ENCODE measurements at places on chromosomes 7 and 10.

DNA sequence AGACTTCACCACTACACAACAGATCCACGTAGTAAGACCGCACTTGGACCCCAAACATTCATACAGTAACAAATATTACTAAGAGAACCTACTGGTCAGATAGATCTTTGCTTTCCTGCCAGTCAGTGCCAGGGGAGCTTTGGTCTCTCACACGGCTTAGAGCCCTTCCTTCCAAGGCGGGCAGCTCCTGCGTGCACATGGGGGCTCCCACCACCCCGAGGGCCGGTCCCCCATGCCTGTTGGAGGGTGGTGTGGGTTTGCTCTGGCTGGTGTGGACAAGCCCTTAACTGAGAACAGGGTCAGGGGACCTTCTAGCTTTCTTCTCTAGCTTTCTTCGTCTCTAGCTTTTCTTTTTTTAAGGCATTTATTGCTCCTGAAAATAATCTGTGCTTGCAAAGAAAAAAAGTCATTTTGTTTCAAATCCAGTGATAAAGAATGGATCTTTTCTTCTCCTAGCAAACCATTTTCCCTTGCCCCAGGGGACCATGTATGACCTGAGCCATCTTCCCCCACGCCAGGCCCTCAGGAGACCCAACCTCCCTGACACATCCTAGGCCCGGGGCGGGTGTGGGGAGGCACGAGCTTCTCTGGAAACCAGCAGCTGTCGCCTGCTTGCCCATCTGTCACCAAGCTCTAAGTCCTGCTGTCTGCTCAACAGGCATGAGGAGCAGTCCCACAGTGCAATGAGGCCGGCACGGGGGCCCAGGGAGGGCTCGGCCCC, 591.1 kb downstream of the PTPRN2 start:
- DNase-seq = no peak

GRCh38 chr7:65390588-65390987, 16.9 kb downstream of the ZNF92 start:
- no peak for DNase-seq

- no peak for DNase-seq
Measured at GRCh38 chr7:74288034-74288881, 949 bp upstream of the CLIP2 start.

- DNase-seq = no peak
Measured at GRCh38 chr7:118186501-118186900, 2.5 kb downstream of the LSM8 start.

DNA sequence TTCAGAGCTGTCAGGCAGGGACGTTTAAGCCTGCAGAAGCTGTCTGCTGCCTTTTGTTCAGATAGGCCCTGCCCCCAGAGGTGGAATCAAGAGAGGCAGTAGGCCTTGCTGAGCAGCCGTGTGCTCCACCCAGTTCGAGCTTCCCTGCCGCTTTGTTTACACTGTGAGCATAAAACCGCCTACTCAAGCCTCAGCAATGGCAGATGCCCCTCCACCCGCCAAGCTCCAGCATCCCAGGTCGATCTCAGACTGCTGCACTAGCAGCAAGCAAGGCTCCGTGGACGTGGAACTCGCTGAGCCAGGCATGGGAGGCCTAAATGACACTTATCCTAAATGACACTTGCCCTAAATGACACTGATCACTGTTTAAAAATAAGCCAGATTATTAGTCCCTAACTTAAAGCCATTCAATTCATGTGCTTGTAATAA, 6.8 kb upstream of the ASB15 start:
- no peak for DNase-seq

DNA sequence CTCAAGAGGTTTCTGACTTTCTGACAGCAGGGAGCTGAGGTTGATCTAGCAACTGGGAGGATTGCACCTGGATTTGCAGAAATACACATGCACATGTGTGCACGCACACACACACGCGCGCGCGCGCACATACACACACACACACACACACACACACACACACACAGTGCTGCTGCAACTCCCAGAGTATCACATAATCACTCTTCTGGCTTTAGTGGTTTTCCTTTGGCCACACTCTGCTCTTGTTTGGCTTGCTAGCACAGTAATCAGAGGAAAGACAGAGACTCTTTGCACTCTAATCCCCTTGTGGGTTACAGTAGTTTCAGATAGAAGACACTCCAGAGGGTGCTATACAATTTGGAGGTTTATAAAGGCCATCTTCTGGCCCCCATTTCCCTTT, 705.0 kb downstream of the AUTS2 start:
- DNase-seq = no peak

GRCh38 chr7:129646369-129647021, 35.0 kb downstream of the NRF1 start:
- DNase-seq = no peak

DNA sequence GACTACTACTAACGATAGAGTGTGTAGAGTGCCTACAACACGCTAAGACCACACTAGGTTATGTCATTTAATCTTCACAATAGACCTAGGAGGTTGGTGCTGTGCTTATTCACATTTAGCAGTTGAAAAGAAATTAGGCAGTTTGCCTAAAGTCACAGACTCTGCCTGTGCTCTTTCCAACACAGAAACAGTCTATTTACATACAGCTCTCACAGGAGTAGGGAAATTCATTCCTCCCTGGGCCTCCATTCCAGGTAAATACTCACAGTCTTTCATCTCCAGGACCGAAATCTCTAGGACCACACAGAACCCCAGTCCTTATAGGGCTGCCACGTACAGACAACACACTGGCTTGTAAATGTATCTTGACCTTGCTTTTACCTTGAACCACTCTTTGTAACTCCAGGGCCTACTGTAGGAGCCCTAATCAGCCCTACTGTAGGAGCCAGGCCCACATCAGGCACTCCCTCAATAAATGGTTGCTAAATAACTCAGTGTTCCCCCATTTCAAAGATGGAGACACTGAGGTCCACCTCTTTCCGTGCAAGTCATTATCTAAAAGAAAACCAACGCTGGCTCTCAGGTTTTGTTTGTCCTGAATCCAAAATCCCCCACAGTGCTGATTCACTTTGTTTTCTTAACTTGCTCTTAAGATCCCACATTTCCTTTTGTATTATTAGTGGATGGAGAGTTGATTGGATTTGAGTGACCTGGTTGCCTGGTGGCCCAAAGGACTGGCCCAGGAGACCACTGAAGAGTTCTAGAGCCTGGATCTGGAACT, 146.9 kb downstream of the KCNMA1 start:
- no peak for DNase-seq

DNA sequence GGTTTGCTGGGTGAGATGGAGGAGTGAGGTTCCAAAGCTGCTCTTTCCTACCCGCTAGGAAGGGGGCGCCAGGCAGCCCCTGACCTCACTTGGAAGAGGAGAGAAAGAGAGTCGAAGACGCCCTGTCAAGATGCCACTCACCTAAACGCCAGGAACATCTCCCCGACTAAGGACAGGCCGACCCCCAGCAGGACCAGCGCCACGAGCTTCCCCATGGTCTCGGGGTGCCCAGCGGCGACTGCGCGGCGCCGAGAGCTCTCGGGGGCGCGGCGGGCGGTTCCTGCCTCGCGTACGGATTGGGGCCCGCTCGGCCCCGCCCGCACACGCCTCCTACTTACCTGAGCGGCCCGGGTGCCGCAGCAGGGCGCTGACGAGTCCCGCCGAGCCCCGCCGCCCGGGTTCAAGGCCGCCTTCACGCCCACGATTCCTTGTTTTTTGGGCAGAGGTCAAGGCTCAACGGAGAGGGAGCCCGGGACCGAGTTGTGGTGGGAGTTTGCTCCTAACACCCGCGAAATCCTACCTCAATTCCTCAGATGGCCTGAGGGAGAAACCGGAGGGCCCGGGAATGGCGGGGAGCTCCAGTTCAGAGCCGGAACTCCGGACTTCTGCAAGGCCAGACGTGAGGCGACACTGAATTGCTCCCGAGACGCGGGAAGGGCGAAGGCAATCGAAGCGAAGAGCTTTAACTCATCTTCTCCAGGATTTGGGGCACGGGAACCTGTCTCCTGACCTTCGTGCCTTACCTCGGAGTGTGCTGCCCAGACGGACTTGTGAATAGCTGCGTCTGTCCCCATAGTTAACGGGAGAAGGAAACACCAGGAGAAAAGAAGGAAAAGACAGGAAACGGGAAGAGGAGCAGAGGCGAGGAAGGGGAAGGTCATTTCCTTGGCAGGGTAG, at the start of gene PON3:
PON3 (minus strand) TSS at position 240 of the 897 bp plus-strand sequence; CDS start at position 215, 25 bp downstream.
- no peak for DNase-seq

GRCh38 chr10:123380491-123381085, 226.4 kb downstream of the BUB3 start:
- no peak for DNase-seq

DNA sequence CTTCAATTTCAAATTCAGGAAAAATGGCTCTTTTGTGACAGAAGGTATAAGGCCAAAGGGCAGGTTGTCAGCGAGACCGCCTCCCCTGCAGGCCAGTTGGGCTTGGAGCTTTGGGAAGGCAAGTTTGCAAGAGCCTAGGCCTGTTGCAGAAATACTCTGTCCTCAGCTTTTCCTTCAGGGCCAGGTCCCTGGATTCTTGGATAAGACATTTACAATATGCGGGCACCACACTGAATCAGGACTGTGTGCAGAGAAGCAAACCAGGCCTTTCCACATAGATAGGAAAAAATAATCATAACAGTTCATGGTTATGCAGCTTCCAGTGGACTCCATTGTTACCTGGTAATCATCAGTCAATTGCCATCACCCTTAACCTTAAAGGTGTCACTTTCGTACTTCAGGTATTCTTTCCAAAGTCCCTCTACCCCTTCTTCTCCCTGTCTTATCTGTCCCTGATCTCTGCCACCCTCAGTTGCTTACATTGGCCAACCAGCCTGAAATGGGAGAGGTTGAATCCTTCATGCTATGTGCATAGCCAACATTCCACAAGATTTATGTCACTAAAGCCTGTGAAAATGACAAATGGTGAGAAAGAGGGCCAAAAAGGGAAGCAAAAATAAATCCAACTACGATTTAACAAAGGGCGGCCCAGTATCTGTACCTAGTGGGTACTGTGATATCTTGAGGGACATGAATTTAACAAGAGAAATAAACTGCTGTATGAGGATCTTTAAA, 304.5 kb upstream of the NFE2L3 start:
- no peak for DNase-seq

DNA sequence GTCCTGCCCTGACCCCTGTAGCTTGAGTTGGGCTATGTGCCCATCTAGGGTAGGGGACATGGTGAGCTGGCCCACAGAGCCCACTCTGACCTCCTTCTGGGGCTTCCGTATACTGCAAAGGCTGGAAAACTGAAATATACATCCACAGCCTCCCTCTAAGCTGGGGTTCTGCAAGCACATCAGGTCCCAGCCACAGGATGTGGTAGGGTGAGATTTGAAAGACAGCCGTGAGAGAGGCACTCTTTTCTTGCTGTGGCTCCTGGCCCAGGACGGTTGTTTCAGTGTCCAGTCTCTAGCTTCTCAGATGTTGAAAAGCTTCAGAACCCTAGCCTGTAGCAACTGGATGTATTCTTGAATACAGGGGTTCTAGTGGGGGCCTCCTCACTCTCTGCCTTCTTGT, 60.1 kb upstream of the ADRB1 start:
- DNase-seq = no peak

DNA sequence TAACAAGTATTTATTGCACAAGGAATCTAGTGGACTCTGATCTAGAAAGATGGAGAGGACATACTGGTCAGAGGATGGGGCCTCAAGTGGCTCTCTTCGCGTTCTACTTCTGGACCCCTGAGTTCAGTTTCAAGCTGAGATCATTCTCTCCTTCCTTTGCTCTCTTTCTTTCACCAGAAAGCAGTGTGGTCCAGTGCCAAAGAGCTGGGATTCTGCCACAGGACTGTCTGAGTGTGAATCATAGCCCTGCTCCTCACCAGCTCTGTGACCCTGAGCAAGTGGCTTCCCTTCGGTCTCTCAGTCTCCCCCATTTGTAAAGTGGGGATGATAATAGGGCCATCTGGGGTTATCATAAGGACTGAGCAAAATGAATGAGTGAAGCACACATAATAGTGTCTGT, 715.2 kb downstream of the SUGCT start:
- DNase-seq = no peak

- no peak for DNase-seq
Measured at GRCh38 chr7:138873220-138873892, 75.4 kb upstream of the ATP6V0A4 start.

DNA sequence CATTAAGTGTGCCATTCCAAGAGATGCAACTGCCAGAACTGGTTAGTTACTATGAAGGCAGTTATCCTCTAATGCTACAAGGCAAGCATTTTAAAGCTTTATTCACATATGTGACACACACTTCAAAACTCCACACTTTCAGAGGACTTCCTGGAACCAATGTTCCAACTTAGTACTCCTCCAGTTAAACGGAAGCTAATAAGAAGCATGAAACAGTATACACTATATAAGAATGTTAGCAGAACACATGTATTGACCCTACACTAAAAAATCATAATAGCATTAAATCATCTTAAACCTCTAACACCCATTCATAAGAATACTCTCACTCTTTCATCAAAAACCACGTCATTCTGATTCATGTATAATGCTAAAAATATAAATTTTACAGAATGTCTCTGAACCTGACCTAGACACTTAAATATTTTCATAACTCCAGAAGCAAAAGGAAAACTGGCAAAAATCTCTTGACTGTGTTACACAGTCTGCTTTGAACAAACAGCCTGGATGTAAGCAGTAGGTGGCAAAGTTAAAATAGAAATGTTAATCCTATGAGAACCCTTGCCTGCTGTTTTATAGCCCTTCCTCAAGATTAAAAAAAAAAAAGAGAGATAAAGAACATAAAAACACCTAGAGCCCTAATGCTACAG, 135.0 kb downstream of the SEMA3C start:
- DNase-seq = no peak

DNA sequence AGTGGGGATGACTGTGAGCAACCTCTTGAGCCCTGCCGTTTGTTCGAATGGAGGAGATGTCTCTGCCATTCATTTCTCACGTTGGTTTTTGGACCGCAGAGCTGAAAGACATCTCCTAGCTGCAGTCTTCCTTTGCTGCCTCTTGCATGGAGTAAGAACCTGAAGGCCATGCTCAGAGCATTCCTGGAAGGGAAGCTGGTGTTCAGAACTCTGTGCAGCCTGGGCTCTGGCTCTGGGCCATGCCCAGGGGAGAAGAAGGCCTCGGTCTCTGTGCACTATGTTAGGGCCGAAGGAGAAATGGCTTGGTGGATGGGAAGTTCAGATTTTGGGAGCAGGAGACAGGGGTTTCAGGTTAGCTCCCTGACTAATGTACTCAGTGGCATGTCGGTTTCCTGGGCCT, 22.9 kb downstream of the SFTPD start:
- DNase-seq = no peak

GRCh38 chr10:75530299-75530698, 98.9 kb downstream of the LRMDA start:
- DNase-seq = no peak

DNA sequence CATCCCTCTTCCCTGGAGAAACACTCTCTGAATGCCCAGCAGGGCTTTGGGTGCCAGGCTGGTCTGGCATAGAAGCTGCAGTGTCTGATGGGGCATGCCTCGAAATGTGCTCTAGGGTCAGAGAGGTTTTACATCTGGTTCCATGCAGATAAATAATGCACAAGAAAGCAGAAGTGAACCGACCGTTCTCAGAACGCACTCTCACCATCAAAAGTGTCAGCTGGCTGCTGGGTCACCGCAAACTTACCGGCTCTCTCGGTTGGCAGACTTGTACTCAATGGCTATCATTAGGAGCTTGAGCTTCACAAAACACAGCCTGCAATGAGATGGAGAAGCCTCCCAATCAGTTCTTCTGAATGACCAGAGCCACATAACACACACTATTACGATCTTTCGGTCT, 610.0 kb downstream of the KCNMA1 start:
- DNase-seq = no peak

- DNase-seq = no peak
Measured at GRCh38 chr10:114998993-114999392, 61.0 kb downstream of the TRUB1 start.

- no peak for DNase-seq
Measured at GRCh38 chr10:70843776-70844489, 28.2 kb downstream of the SGPL1 start.

- DNase-seq = no peak
Measured at GRCh38 chr10:3306050-3306449, 133.5 kb upstream of the PITRM1 start.

All from SIG-M5 (cell line).